ENCODE measurements at places on chromosomes 5 and 9. TPM values are rescaled to one million over a fixed set of nuclear protein-coding genes. Genes with fewer than 3 reads are reported as not detected.

The ATP10B gene
- total RNA-seq = not detected

DNA sequence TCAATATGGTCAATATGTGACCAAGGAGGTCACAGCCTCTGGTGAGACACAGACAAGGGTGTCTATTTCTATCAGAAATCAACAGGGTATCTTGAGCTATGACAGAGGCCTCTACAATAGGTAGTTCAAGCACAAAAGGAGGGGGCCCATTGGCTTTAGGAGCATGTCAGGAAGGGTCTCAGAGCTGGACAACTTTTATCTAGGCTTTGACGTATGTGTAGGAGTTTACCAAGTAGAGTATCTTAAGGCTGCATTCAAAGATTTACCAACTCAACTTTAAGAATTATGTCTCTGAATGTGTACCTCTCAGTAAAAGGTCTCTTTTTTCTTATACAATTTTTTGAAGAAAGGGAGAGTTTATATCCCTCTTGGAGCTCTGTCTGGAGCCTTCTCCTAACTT lies 297.2 kb downstream of the NSG2 start:
- no peak for DNase-seq
- H3K27ac ChIP-seq = no peak overlapping the region
- no peaks in the 10 kb centered on the region for H3K36me3 ChIP-seq
- peaks cover 5% of the 10 kb centered on the region for H3K27me3 ChIP-seq
- no peak overlapping the region for H3K4me3 ChIP-seq

DNA sequence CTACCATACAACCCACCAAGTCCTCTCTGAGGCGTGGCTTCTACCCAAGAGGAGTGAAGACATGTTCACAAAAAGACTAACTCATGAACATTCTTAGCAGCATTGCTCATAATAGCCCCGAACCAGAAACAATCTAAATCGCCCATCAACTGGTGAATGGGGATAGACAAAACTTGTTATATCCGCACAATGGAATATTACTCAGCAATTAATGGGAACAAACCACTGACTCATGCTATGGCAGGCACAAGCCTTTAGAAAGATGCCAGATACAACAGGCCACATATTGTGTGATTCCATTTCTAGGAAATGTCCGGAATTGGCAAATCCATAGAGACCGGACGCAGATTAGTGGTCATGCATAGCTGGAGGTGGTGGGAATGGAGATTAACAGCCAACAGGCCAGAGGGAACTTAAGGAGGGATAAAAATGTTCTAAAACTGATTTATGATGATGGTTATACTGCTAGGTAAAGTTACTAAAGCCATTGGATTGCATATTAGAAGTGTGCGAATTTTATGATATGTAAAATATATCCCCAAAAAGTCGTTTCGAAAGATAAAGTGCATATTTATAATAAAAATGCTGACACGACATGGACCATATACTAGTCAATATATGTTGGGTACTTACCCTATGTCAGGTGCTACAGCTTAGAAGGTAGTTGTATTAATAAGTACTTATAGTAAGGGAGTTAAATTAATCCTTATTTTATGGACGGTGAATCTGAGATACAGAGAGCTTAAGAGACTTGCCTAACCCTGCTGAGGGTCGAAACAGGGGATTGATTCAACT lies 55.4 kb downstream of the LHX2 start:
- no peaks in the 10 kb centered on the region for H3K4me1 ChIP-seq
- H3K36me3 ChIP-seq = no peaks in the 10 kb centered on the region
- no peak for DNase-seq
- no peaks in the 10 kb centered on the region for H3K27me3 ChIP-seq
- H3K27ac ChIP-seq = no peak overlapping the region

GRCh38 chr9:69615880-69616279 lies 56.3 kb downstream of the APBA1 start:
- no peaks in the 10 kb centered on the region for H3K27me3 ChIP-seq
- no peak overlapping the region for H3K4me3 ChIP-seq
- no peaks in the 10 kb centered on the region for H3K36me3 ChIP-seq
- DNase-seq = no peak
- H3K4me1 ChIP-seq = no peaks in the 10 kb centered on the region

- H3K27me3 ChIP-seq = peaks cover 4% of the 10 kb centered on the region
- DNase-seq = no peak
- no peak overlapping the region for H3K4me3 ChIP-seq
- H3K27ac ChIP-seq = no peak overlapping the region
- peaks cover 3% of the 10 kb centered on the region for H3K4me1 ChIP-seq
- H3K36me3 ChIP-seq = no peaks in the 10 kb centered on the region
Observed at GRCh38 chr5:1224631-1225030, 550 bp upstream of the SLC6A18 start.

DNA sequence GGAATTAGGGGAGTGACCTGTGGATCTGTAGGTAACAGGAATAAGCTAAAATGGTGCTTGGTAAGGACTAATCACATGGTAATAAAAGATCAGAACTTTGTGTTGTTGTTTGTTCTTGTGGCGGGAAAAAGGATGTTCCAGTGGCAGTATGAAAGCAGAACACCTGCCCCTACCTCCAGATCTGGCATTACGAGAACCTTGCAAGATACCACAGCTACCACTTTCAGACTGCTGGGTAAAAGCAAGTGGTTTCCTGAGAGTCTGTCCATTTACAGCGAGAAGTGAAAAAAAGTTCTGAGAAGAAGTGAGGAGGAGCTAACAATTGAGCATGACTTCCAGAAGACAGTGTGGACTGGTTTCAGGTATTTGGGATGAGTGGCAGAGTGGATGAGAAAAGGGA lies 252.5 kb downstream of the TLE4 start:
- peaks cover 12% of the 10 kb centered on the region for H3K36me3 ChIP-seq
- H3K4me1 ChIP-seq = peaks cover 32% of the 10 kb centered on the region
- H3K27ac ChIP-seq = no peak overlapping the region
- H3K27me3 ChIP-seq = no peaks in the 10 kb centered on the region
- H3K4me3 ChIP-seq = peak overlapping the region; percentile 19

DNA sequence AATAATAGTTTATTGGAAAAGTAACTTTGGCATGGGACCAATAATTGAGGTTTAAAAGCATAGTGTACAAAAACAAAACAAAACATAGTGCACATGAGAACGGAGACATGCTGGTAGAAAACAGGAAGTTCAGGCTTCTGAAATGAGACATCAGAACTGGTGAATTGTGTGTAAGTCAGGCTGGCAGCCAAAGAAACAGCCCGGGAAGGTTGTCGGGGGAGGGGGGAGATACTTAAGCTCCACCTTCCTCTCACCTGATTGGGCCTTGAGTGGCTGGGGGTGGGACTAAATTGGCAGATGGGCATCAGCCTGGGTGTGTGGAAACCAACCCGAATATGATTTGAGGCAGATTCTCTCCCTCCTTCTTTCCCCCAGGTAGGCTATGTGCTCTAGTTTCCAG lies 256.3 kb downstream of the SMARCA2 start:
- H3K27ac ChIP-seq = no peak overlapping the region
- peaks cover 2% of the 10 kb centered on the region for H3K27me3 ChIP-seq
- no peaks in the 10 kb centered on the region for H3K4me1 ChIP-seq
- no peak overlapping the region for H3K4me3 ChIP-seq
- H3K36me3 ChIP-seq = no peaks in the 10 kb centered on the region
- DNase-seq = no peak

The PROP1 gene
- not detected for total RNA-seq

DNA sequence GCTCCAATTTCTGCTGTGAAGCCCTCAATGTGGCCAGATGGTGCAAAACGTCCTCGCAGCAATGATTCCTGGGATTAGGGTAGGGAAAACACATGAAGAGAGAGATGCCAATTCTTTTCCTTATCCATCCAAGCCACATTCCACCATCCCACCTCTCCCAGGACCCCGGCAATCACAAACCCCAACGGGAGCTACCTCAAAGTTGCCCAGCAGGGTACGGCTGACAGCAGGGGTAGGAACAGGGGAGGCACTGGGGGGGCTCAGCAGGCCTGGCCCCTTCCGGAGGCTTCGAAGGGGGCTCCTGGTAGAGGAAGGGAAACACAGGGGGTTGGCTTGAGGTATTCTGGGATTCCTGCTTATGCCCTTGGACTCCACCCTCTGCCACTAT lies 3.4 kb upstream of the STOML2 start:
- DNase-seq = no peak
- peaks cover 30% of the 10 kb centered on the region for H3K36me3 ChIP-seq
- H3K4me1 ChIP-seq = peaks cover 28% of the 10 kb centered on the region
- H3K4me3 ChIP-seq = no peak overlapping the region
- no peaks in the 10 kb centered on the region for H3K27me3 ChIP-seq

DNA sequence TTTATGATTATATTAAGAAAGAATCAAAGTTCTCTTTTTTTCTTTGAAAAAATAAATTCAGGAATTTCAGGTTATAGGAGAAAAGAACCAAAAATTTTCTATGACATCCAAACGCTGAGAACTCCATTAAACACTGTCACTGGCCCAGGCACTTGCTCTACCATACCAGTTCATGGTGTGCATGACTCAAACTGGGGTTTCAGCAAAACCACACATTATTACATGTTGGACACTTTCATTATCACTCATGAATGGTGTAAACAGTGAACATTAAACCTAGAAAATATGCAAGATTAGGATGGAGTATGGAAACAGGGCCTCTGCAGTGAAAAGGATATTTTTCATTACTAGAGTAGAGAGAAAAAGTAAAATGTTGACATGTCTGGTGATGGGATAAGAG lies 369.9 kb upstream of the FAM174A start:
- H3K4me1 ChIP-seq = no peaks in the 10 kb centered on the region
- no peaks in the 10 kb centered on the region for H3K27me3 ChIP-seq
- no peak overlapping the region for H3K4me3 ChIP-seq
- H3K36me3 ChIP-seq = no peaks in the 10 kb centered on the region

DNA sequence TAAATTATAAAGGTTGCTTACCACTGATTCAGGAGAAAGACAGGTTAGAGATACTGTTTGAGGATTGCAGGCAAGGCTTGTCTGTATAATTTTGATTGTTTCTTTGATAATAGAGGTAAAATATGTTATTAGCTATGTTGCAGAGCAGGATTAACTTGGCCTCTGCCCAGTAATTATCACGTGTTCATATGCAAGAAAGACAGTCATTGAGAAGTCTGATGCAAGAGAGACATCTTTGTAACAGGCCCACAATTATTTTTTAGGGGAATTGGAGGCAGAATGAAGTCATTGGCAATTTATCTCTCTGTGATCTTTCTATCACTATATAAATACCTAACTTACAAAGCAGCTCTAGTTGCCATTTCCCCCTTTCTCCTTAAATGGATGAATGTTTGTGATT lies 46.0 kb downstream of the SLC44A1 start:
- no peak overlapping the region for H3K27ac ChIP-seq
- no peak for DNase-seq
- peaks cover 10% of the 10 kb centered on the region for H3K4me1 ChIP-seq

- no peaks in the 10 kb centered on the region for H3K27me3 ChIP-seq
- H3K36me3 ChIP-seq = no peaks in the 10 kb centered on the region
- no peaks in the 10 kb centered on the region for H3K4me1 ChIP-seq
- no peak overlapping the region for H3K4me3 ChIP-seq
- no peak for DNase-seq
Observed at GRCh38 chr5:3010301-3010952, 258.9 kb upstream of the IRX2 start.

DNA sequence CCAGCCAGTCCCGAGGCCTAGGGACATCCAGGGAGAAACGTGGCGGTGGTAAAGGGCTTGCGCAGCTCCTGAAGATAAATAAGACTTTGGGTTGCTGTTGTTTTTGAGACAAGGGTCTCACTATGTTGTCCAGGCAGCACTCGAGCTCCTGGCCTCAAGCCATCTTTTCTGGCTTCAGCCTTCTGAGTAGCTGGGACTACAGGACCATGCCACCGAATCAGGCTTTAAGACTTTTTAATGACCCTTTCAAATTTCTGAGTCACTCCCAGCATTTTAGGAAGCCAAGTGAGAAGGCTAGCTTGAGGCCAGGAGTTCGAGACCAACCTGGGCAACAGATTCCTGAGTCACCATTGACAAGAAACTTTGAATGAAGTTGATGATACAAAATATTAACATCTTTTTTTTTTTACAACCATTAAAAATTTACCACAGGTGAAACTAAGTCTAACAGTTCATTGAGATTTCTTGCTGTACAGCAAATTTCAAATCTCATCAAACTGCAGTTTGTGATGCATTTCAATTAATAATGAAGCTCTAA lies 817 bp upstream of the GNE start:
- no peak for DNase-seq
- peak overlapping the region; percentile 96 for H3K27ac ChIP-seq
- H3K27me3 ChIP-seq = no peaks in the 10 kb centered on the region
- H3K4me1 ChIP-seq = peaks cover 15% of the 10 kb centered on the region
- H3K36me3 ChIP-seq = peaks cover 2% of the 10 kb centered on the region
- peak overlapping the region; percentile 96 for H3K4me3 ChIP-seq

DNA sequence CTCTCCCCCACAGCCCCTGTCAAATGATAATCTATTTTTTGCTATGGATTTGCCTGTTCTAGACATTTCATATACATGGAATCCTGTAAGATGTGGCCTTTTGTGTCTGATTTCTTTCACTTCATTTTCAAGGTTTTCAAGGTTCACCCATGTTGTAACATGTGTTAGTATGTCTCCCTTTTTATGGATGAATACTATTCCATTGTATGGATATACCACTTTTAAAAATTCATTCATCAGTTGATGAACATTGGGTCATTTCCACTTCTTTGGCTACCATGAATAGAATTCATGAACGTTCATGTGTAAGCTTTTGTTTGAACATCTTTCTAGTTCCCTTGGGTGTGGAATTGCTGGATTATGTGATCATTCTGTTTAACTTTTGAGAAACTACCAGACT lies 94.7 kb upstream of the ZNF366 start:
- no peak overlapping the region for H3K27ac ChIP-seq
- no peaks in the 10 kb centered on the region for H3K36me3 ChIP-seq
- DNase-seq = no peak

- no peaks in the 10 kb centered on the region for H3K36me3 ChIP-seq
- H3K27me3 ChIP-seq = no peaks in the 10 kb centered on the region
- H3K4me1 ChIP-seq = no peaks in the 10 kb centered on the region
- H3K4me3 ChIP-seq = no peak overlapping the region
- no peak for DNase-seq
Observed at GRCh38 chr5:120808606-120809005, 344.5 kb downstream of the PRR16 start.

GRCh38 chr5:115033861-115034260 lies 135.8 kb downstream of the TRIM36 start:
- no peaks in the 10 kb centered on the region for H3K36me3 ChIP-seq
- no peak for DNase-seq

The ZNG1F gene
- 12.6 TPM for total RNA-seq

DNA sequence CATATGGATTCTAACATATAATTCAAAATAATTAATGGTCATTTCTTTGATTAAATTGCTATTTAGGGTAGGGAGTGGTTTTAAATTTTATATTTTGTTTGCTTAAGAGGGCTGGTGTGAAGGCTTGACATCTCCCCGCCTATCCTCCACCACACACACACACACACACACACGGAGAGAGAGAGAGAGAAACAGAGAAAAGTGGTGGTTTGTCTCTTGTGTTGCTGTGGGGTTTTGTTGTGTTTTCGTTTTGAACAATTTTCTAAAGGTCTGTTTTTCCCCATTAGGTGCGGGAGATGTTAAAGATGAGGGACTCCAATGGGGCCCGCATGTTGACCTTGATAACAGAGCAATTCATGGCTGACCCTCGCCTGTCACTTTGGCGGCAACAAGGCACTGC lies 161.9 kb downstream of the ZSWIM6 start:
- H3K27ac ChIP-seq = no peak overlapping the region
- no peaks in the 10 kb centered on the region for H3K27me3 ChIP-seq
- no peak overlapping the region for H3K4me3 ChIP-seq
- DNase-seq = no peak
- no peaks in the 10 kb centered on the region for H3K4me1 ChIP-seq

- DNase-seq = no peak
- H3K4me3 ChIP-seq = no peak overlapping the region
- peaks cover 15% of the 10 kb centered on the region for H3K36me3 ChIP-seq
- H3K27ac ChIP-seq = no peak overlapping the region
- peaks cover 33% of the 10 kb centered on the region for H3K4me1 ChIP-seq
Observed at GRCh38 chr5:76582230-76583162, 40.7 kb downstream of the F2RL2 start.
